ENCODE measurements at places on chromosomes 4 and X.

GRCh38 chr4:60944060-60944459, 256.1 kb upstream of the ADGRL3 start:
- DNase-seq: no peak

DNA sequence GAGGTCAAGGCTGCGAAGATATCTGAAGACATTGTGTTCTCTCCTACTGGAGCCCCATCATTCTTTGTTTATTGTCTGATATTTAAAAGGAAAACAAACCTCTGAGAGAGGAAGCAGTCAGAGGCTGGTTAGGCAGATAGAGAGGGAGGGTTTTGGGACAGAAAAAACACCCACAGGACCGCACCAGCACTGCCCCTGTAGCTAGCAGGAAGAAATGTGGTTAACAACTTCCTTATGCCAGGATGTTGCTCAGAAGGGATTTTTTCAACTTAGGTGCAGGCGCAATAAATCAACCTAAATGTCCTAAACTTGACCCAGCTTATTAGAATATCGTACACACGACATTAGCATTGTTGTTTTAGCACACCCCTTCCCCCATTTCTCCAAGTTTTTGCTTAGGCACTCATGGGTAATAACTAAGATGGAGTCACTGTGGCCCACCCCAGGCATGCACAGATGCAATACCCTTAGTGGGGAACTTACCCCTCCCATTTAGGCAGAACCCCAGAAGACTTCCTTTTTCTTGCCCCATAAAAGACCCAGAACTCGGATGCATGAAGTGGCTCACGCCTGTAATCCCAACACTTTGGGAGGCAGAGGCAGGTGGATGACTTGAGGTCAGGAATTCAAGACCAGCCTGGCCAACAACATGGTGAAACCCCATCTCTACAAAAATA, 2.8 kb upstream of the ZNF718 start:
- DNase-seq: no peak

DNA sequence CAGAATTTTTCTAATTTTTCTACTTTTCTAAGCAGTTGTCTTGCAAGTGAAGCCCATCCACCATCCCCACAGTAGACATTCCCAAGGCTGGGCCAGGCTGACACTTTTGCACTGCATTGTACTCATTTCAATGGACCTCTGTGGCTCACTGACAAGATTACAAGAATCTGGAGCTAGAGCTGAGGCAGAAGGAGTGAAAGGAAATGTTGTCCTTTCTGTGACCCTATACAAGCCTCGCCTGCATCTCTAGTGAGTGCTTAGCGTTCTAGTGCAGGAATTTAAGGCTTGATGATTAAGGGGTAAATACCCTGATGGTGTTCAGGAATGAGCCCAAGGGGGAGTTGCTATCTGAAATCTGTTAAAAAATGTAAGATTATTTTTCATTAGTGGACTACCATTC, 6.3 kb downstream of the MAGED1 start:
- no peak for DNase-seq

DNA sequence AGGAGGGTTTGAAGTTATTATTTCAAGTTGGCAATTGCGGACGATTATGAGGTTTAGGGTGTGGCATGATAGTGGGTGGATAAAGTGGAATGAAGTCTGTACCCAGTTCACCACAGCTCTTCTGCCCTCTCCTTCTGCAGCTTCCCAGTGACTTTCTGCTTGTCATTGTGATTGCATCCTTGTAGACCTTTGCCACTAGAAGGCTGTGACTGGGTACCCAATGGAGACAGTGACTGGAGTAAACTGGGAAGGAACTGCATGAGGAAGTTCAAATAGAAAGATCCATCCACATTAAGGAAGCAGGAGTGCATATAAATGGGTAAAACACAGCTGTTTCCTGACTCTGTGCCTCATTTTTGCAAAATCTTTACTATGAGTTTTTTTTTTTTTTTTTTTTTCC, 53.5 kb upstream of the SPANXN3 start:
- DNase-seq: no peak

DNA sequence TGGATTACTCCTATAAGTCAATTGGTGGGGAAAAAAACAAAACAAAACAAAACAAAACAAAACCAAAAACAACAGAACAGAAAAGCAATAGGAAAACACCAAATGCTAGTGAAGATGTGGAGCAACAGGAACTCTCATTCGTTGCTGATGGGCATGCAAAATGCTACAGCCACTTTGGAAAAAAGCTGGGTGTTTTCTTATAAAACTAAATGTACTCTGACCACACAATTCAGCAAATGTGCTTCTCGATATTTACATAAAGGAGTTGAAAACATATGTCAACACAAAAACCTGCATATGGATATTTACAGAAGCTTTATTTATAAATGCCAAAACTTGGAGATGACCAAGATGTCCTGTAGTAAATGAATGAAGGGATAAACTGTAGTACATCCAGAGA, 703.6 kb upstream of the FAM241A start:
- DNase-seq: no peak

DNA sequence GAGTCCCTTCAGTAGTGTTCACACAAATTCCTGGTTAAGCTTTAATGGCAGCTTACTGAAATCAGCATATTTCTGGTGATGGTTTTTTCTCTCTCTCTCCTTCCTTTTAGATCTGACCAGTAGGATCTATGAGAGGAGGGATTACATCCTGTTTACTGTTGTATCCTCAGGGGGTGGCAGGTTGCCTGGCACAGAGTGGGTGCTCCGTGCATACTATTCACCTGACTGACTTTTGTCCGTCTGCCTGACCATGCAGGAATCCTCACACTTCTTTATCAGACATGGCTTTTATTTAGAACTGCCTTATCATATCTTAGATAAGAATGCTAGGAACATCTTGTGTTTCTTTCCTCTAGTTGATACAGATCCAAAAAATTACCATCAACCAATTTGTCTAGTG, 29.6 kb downstream of the MCUB start:
- DNase-seq: no peak

- DNase-seq: no peak
These were observed 4.7 kb downstream of the THAP9 start for GRCh38 chr4:82905205-82905604.

DNA sequence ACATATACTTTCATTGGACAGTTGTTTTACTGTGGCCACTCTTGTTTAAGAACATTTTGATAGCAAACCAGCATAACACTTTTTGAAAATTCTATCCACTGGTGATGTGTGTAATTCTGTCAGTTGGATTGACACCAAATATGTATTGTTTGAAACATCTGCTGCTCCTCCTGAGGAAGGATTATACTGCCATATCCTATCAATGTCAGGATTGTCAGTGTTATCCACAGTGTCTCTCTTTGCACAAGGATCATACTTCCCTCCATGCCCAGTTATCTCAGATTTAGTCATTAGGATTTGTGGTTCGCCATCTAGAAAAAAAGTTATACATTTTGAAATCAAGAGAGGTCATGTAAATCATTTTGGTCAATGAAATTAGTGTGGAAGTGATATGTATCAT, 1859.6 kb downstream of the C4orf33 start:
- no peak for DNase-seq

GRCh38 chrX:101385026-101385684, 836 bp downstream of the BTK start:
- no peak for DNase-seq

DNA sequence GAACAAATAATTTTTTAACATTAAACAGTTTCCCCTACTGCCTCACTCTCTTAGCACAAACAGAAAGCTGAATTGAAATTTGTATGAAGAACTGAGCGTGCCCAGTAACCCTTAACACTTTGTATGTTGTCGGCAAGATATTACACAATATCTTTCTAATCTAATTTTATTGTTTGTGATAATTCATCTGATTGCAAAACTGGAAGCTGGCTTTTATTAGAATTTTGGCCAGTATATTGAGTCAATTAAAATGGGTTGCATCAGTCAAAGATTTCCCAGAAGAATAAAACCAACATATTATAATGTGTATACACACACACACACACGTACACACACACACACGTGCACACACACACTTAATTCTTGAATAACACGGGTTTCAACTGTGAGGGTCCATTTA, 2332.1 kb downstream of the PCDH7 start:
- DNase-seq: no peak

DNA sequence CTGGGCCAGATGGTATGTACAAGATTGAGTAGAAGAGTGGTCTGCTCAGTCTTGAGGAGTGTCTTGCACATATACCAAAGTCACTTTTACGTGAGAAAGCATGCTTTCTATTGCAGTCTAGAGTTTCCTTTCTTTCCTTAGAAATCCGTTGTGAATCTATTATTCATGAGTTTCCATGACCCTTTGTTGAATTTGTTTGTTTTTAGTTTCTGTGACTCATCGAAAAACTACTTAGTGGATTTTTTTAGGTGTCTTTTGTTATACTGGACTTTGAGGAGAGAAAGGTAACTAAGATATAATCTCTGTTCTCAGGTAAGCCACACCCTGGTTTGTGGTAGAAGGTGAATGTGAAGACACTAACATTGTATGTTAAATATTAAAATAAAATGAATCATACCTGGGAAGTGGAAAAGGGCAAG, 23.0 kb downstream of the GALNT7 start:
- no peak for DNase-seq

DNA sequence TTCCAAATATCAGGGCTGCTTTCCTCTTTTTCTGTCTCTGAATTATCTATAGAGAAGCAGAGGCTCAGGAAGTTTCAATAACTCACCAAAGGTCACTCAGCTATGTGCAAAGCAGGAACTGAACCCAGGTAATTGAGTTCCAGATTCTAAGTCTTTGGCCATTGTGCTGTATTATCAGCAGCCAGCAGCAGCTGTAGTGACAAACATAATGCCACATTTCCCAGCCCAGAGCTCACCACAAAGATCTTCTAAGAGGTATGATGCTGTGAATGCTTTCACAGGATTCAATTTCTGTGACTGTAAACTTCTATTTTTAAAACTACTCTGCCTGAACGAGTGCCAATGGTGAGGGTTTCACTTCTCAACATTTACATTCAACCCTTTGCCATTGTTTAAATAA, 56.4 kb downstream of the SPOCK3 start:
- DNase-seq: no peak

DNA sequence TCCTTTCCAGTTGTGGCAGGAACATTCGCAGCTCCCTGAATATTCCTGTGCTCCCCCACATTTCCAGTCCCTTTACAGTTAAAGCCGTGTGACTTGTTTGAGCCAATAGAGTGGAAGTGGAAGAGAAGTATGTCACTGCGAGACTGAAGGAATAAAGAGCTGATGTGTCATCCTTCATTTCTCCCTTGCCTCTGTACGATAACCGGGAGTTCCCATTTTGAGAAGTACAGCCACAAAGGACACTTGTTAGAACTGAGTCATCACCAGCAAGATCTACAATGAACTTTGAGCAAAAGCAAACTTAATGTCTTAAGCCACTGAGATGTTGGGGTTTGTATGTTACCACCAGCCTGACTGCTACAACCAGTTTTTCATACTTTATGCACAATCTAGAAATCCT, 92.3 kb downstream of the SPRY1 start:
- no peak for DNase-seq

DNA sequence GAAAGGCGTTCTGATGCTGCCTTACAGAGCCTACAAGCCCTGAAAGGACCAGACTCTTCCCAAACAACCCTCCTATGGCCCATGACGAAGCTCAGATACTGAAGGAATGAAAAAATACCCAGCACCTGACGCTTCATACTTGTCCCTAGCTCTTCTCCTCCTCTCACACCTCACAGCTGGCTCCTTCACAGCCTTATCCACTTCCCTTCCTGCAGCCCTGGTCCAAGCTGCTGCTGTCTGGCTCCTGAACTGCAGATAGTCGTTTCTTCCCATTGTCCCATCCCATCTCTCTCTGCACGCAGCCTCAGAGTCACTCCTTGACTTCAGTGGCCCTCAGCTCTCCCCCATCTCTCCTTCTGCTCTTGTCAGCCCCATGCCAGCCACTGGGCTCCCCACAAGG, 56.6 kb downstream of the FAM193A start:
- no peak for DNase-seq

GRCh38 chr4:80096175-80096850, 23.3 kb upstream of the ANTXR2 start:
- no peak for DNase-seq

DNA sequence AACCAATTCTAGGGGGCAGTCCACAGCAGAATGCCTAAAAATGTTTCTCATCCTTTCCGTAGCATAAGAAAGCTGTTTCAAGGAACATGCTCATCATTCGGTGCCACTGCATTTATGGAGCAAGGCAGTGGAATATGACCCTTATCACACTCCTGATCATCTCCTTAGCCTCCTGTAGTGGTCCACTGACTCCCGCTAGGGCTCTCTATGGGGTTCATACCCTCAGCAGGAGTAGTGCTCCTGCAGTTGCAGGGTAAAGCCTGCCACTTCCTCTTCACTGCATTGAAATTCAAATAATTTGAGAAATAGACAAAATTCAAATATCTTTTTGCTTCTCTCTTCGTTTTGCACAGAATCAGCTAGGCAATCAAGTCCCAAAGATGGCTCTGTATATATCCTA, 107.0 kb downstream of the NDST3 start:
- no peak for DNase-seq

DNA sequence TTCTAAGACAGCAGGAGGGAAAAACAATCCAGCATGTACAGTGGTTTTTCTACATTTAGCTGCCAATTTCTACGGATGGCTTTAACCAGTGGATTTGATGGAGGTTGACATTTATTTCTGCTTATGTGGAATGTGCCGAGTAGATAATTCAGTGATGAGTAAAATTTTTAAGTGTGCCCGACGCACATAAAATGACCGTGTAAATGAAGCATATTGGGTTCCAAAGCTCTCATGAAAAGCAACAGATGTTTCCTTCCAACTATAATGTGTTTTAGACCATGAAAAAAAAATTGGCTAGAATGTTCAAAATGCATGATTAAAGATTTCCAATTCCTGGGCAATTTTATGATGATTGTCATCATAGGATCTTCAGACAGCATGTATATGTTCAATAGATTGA, 14.1 kb downstream of the INPP4B start:
- DNase-seq: no peak

DNA sequence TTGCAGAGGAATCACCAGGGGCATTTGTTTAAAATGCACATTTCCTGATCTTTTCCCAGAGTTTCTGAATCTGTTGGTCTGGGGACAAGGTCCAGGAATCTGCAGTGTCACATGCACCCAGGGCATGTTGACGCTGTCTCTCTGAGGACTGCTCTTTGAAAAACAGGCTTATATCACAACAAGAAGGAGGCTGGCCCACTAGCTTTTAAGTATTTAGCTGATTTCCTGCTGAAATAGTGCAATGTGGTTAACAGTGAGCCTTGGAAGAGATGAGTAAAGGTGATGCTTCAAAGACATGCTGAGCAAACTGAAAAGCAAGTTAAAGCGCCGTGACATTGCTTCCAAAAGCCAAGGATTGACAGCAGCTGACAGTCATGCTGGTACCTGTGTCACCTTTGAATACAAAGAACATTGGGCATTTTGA, 18.6 kb upstream of the SEPSECS start:
- DNase-seq: no peak

- DNase-seq: no peak
These were observed 78.2 kb downstream of the SPRY1 start for GRCh38 chr4:123474817-123475216.

GRCh38 chr4:135124196-135124595, 922.6 kb upstream of the PABPC4L start:
- no peak for DNase-seq

GRCh38 chr4:74111990-74112389, 13.0 kb upstream of the CXCL2 start:
- no peak for DNase-seq

Data from Panc1 (cell line).